ENCODE measurements at places on chromosomes 2 and 18.

GRCh38 chr2:15159751-15160177 lies 401.4 kb downstream of the NBAS start:
- DNase-seq = no peak

GRCh38 chr2:187434342-187434785 lies 13.7 kb downstream of the CALCRL start:
- DNase-seq = no peak

- peak; percentile 18 for DNase-seq
Observed at GRCh38 chr18:63979409-63979920, 9.6 kb downstream of the SERPINB8 start.

GRCh38 chr2:52976143-52976949 lies 791.3 kb upstream of the CHAC2 start:
- no peak for DNase-seq

GRCh38 chr2:85435981-85436835 lies 17.7 kb downstream of the SH2D6 start:
- DNase-seq = no peak

- no peak for DNase-seq
Observed at GRCh38 chr2:75100011-75100800, 99.1 kb downstream of the TACR1 start.

- DNase-seq = peak; percentile 33
Observed at GRCh38 chr2:54665436-54665856, 58.0 kb upstream of the EML6 start.

GRCh38 chr18:44536046-44536445 lies 144.6 kb upstream of the SETBP1 start:
- DNase-seq = no peak

- no peak for DNase-seq
Observed at GRCh38 chr18:54396760-54397159, 39.1 kb downstream of the C18orf54 start.

DNA sequence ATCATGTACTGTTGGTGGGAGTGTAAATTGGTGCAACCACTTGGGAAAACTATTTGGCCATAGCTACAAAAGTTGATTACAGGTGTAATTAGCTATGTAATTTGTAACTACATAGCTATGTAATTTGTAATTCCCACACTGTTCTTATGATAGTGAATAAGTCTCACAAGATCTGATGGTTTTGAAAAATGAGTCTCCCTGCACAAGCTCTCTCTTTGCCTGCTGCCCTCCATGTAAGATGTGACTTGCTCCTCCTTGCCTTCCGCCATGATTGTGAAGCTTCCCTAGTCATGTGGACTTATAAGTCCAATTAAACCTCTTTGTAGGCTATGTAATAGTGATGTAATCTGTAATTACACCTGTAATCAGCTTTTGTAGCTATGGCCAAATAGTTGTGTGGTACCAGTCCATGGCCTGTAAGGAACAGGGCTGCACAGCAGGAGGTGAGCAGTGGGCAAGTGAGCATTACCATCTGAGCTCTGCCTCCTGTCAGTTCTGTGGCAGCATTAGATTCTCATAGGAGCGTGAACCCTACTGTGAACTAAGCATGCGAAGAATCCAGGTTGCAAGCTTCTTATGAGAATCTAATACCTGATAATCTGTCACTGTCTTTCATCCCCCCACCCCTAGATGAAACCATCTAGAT lies 133.7 kb upstream of the COPS8 start:
- no peak for DNase-seq

DNA sequence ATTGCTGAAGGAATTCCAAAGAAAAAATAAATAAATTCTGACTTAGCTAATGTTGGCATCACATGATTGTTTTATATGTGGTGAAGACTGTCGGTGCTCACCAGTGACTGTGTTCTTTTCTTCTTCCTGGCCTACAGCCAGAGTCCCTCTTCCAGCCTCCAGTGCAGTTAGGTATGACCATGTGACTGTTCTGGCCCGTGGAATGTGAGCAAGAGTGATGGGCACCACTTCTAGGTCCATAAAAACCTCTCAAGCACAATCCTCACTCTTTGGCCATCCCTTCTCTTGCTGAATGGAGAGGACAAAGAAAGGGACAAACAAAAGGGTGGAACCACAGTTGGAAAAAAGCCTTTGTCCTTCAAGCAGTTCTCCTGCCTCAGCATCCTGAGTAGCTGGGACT lies 39.0 kb upstream of the BMPR2 start:
- no peak for DNase-seq

GRCh38 chr2:170467568-170468422 lies 247.3 kb upstream of the SP5 start:
- DNase-seq = no peak

GRCh38 chr2:86413296-86414094 lies 27.7 kb upstream of the KDM3A start:
- DNase-seq = no peak

GRCh38 chr2:39660612-39661236 lies 5.0 kb upstream of the TMEM178A start:
- no peak for DNase-seq

GRCh38 chr18:21129566-21130216 lies 18.1 kb upstream of the ROCK1 start:
- no peak for DNase-seq

- no peak for DNase-seq
Observed at GRCh38 chr18:27922780-27923179, 254.2 kb downstream of the CDH2 start.

DNA sequence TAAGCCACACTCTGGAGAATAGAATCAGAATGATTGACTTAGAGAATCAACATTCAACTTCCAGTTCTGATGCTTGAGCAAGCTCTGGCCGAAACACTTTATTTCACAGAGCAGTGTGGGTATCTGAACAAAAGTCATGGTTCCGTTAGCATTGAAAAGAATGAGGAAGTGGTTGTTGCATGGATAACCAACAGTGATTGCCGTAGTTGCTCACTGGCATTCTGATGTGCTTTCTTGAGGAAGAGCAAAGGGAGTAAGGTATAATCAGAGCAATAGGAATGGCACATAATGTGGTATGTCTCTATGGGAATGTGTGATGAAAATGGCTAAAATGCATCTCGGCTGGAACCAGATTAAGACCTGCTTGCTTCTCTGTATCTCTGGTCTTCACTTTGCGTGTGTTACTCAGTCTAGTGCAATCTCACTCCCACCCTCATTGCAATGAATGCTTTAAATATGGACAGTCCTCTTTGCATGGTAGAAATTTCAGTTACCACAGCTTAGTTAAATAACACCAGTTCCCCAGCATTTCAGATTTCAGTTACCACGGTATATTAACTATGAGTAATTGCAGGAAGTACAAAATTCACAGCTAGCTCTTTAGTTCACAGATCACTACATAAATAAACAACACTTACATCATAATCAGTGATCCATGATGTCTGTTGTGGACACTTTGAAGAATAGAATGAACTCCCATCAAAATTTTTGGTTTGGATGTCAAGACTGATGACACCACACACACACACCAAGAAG lies 7.8 kb upstream of the RAB12 start:
- no peak for DNase-seq

DNA sequence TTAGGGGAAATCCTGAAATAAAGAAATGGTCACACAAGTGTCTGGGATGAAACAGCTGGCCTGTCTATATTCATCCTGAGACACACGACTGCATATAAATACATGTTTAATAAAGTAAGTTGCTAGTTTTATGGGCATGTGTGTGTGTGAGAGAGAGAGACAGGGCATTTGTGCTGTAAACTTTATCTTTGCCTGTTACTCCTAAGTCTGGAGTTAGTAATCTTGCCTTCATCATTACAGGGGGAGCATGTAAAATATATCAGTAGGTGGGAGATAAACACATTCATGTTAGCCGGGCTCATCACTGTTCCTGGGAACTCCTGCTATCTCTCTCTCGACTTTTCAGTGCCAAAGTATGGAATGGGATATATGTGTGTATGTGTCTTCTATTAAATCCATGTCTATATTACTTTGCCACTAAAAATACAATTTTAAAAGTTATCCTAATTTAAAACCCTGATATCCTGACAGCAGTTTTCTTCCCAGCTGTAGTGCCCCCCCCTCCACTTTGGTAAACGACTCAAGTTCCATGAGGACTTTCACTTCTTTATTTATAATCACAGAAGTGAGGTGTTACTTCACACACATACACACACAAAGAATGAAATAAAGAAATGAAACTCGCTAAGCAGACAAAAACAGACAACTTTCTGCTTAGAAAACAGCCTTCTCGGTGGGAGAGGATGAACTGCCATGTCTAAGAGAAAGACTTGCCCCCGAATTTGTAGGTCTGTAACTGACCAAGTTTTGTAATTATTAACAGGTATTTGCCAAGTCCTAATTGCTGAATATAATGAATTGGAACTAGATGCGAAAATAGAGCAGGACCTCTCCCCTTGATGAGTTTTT lies 947 bp downstream of the ZEB2 start:
- no peak for DNase-seq

GRCh38 chr18:36608107-36608506 lies 220.7 kb downstream of the TPGS2 start:
- DNase-seq = no peak

DNA sequence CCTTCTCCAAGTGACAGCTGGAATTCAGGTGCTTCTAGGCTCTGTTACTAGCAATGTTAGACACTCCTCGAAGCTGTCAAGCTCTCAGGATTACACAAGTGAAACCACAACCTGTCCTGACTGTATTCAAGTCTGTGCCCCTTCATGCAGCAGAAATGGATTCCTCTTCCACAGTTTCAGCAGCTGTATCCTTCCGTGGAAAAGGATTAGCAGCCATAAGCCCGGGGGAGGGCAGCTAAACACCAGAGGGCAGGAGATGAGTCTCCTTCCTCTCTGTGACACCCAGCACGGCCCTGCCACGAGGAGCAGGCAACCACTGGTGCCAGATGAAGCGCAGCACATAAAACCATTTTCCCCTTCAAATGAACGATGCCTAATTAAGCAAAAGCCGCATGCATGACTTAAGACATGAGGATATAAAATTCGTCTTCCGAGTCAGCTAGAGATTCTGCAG lies 1.2 kb downstream of the ST3GAL5 start:
- peak; percentile 24 for DNase-seq

- DNase-seq = no peak
Observed at GRCh38 chr18:32391126-32391525, 79.6 kb downstream of the GAREM1 start.

GRCh38 chr18:49238433-49239042 lies 221.9 kb downstream of the DYM start:
- DNase-seq = no peak

DNA sequence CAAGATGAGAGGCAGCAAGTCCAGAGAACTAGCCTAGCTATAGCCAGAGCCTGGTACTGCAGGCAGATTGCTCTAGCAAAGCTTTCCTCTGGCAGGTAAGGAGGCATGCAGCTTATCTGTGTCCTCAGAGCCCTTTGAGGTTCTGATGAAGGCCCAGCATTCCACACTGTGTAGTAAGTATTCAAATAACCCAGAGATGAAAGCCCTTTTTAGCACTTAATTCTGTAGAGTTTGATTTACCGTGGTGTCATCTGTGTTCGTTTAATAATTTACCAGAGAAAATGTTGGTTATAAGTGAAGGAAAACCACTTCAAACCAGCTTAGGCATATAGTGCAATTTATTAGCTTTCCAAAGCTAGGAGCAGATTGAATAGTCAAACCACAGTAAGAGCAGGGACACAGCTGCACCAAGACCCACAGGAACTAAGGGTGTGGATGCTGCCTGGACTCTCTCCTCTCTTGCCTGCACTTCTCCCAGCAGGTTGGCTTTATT lies 226.6 kb downstream of the BABAM2 start:
- no peak for DNase-seq

- DNase-seq = no peak
Observed at GRCh38 chr2:209640358-209640757, 131.3 kb upstream of the UNC80 start.

DNA sequence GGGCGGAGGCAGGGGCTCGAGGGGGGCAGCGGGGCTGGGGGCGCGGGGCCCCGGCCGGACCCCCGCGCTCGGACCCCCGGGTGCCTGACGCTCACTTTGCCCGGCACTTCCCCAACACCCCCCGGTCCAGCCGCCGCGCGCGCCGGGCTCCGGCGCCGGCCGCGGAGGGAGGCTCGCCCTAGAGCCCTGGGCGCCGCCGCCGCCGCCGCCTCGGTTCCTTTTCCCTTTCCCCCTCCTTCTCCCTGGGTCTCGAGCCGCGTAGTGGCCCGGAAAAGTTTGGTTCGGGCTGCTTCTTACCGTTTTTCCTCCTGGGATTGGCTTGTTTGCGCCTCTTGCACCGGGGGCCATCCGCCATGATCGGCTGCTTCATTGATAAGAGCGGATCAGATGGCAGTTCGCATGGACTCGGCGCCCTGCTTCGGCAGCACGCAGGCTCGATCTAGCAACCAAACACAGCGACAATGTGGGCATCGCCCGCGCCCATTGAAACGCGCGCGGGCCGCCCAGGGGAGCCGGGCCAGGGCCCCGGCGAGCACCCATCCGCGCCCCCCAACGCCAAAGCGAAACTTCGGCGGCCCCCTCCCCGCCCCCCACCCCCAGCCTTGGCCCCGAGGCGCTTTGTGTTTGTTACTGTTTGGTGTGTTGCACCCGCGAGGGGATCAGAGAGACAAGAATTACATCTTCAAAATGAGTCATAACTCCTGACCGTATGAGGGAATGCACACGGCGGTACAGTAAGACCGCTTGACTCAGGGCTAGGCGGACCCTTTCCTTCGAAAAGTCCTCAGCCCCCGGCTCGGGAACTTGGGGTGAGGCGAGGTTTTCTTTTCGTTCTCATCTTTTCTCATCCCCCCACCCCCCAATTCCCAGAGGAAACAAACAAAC lies 2.7 kb downstream of the ZEB2 start:
- DNase-seq = peak; percentile 29

GRCh38 chr2:199806179-199806578 lies 44.8 kb downstream of the FTCDNL1 start:
- no peak for DNase-seq

- DNase-seq = no peak
Observed at GRCh38 chr18:45222180-45222579, 393.1 kb upstream of the SLC14A2 start.

DNA sequence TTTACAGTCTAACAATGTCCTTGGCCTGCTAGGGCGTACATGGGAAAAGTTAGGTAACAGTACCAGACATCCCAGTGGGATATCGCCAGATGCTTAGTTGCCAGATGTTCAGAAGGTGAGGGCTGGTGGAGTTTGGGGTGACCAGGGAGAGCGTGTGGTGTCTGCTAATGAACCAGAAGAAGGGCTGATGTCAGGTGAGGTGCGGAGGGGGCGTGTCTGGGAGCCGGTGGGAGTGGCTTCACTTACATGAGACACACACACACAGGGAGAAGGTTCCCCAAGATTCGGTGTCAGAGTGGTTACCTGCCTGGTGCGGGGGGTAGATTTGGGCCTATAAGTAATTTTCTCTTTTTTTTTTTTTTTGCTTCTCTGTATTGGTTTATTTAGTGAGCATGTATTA lies 12.2 kb downstream of the RAB31 start:
- DNase-seq = no peak

- no peak for DNase-seq
Observed at GRCh38 chr18:6001867-6002266, 106.5 kb upstream of the TMEM200C start.

DNA sequence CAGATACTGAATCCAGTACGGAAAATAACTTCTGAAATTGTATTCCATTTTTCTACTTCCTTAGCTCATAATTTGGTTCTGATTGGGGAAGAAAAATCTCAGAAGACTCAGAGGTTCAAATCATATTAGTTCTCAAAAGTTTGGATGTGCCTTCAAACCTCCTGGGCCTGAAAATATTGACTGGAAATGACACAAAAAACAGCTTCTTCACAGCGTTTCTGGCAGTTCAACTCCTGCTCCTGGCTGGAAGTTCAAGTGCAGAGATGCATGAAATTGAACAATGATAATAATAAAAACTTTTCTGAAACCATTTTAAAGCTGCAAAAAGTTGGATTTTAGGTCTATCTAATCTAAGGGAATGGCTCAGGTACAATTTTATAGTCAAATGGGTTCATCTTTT lies 1459.9 kb upstream of the CELF4 start:
- DNase-seq = no peak

GRCh38 chr2:151484100-151484499 lies 74.4 kb downstream of the RIF1 start:
- no peak for DNase-seq

Data from activated CD4-positive, alpha-beta T cell treated with anti-CD3 and anti-CD28 coated beads for 24 hours (primary cell).